ENCODE measurements at places on chromosomes 1 and 21.

GRCh38 chr1:69271587-69272125 lies 296.1 kb upstream of the LRRC7 start:
- no peak for DNase-seq

- no peak for DNase-seq
Observed at GRCh38 chr21:42375966-42376337, 9.6 kb upstream of the TFF1 start.

DNA sequence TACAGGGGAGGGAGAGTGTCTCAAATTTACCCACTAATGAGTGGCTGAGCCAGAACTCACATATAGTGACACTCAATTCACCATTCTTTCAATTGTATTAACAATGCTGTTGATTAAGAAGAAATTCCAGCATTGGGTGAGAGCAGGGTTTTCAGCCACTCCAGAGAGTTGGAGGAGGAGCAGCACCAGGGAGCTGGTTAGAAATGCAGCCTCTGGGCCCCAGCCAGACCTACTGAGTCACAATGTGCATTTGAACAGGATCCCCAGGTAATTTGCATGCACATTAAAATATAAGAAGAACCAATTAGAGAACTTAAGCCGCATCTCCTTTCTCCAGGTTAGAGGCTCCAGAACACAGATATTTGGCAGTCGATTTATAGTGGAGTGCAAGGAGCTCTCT lies 41.8 kb downstream of the TNR start:
- DNase-seq = no peak

GRCh38 chr1:102239247-102239646 lies 242.5 kb upstream of the OLFM3 start:
- DNase-seq = no peak

DNA sequence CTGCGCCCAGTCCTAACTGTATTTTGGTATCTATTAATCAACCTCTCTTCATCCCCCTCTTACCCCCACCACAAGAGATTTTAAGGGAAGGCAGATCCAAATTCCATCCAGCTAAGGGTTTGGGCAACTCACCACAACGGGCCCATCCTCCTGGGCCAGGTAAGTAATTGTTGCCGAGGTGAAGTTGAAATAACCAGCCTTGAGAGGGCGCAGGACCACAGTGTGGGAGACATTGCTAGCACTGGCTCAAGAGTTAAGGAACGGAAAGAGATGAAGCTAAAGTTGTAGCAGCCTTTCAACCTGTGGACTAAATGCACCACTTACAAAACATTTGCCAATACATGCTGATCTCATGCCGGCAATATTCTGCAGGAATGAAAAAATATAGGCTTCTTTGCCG lies 5.9 kb downstream of the SSR2 start:
- no peak for DNase-seq

GRCh38 chr1:17575797-17576518 lies 36.5 kb downstream of the ARHGEF10L start:
- DNase-seq = no peak

DNA sequence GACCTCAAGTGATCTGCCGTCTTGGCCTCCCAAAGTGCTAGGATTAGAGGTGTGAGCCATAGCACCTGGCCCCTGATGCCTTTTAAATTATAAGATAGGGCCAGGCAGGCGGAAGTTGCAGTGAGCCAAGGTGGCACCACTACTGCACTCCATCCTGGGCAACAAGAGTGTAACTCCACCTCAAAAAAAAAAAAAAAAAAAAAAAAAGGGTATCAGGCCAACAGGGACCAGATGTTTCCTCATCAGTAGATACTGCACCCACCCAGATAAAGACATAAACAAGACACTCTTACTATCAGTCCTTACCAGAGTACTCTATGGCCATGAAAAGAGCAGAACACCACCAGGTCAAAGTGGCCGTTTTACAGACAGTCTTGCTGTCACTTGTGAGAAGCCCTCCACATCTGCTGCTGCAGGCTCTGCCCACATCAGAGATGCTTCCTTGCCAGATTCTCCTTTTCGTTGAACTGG lies 3.3 kb downstream of the C21orf58 start:
- no peak for DNase-seq

- no peak for DNase-seq
Observed at GRCh38 chr1:20202166-20202565, 15.8 kb upstream of the PLA2G2C start.

DNA sequence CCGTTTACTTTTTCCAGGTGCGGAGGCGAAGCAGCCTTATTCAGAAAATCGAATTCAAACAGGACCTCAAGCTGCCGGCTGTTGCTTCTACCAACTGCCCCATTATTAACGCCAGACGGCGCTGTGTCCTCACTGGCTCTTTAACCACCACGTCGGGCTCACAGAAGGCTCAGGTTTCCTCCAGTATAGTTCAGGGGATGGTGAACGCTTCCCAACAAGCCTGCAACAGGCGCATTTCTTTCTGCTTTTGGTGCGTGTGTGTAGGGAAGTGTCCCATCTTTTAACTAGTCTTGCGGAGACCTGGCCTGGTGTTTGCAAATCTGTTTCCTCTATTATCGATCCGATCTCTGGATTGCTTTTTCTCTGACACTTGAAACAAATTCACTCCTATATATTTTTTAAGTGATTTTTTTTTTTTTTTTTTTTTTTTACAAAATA lies 791 bp upstream of the STUM start:
- DNase-seq = peak; percentile 80

DNA sequence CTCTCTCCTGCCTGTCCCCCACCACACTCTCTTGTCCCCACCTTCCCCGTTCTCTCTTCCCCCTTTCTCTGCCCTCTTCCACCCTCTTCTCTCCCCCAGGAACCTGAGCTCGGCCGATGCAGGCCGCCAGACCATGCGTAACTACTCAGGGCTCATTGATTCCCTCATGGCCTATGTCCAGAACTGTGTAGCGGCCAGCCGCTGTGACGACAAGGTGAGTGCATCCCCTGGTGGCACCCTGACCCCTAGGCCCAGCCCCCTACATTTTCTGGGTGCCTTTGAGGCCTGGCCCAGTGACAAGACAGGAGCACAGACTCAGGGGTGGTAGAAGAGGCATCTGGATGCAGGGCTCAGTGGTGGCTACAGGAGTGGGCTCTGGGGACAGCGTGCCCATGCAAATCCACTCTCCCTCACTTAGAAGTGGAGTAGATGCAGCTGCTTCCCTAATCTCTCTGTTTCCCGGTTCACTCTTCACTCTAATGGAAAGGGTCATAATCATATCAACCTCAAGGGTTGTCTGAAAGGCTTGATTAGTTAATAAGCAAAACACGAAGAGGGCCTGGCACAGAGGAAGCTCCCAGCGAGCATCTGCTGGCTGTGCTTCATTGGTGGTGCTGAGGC lies 37.0 kb downstream of the PKP1 start:
- DNase-seq = no peak

- DNase-seq = no peak
Observed at GRCh38 chr1:27011058-27011764, 1.4 kb downstream of the TENT5B start.

- no peak for DNase-seq
Observed at GRCh38 chr1:208465786-208466590, 221.8 kb upstream of the PLXNA2 start.

- DNase-seq = no peak
Observed at GRCh38 chr1:44314452-44314851, 40.6 kb downstream of the ERI3 start.

DNA sequence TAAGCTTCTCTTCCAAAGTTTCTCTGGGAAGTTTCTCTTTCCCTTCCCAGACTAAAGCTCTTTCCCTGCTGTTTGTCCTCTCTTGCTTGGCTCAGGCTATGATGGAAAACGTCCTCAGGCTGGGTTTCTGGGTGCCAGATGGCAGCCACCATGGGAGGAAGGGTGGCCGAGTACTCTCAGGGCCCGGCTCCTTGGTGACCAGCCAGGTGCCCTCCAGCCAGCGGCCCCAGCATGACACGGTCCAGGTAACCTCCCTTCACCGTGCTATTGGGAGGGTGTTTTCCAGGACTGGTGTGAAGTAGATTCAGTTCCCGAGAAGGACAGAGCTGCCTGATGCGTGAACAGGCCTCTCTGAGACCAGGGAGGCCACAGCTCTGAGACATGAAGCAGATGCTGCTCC lies 60.3 kb downstream of the KIF26B start:
- DNase-seq = no peak

GRCh38 chr1:206842854-206843253 lies 22.6 kb upstream of the IL20 start:
- DNase-seq = no peak

DNA sequence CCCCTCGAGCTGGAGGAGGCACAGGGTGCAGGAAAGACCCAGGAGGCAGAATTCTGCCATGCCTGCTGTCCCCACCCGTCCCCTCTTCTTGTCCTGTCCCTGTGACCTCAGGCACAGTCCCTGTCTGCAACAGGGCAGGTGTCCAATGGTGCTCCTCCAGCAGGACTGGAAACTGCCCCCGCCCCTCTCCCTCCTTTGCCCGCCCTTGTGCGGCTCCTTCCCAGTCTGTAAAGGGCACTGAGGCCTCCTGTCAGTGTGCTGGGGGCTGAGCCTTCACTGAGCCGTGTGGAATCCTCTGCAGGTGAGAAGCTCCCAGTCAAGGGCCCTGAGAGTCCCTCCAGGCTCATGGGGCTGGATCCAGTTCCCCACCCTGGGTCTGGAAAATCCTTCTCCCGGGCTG lies 28.9 kb downstream of the PRDM16 start:
- no peak for DNase-seq

DNA sequence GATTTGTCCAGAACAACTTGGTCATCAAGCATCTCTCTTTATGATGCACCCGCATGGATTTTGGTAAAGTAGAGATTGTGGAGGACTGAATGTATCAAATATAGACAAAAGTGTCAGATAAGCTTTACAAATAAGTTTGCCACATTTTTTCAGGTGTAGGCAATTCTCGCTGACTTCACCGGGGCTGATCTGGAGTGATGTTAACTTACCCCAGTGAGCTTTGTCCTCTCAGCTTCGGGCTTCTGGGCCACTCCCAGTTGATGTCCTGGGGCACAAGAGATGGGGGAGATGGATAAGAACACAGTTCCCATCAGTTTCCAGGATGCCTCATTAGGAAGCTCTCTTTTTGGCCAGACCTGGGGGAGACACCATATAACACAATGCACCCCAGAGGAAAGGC lies 117.7 kb downstream of the ETS2 start:
- no peak for DNase-seq

GRCh38 chr1:33147997-33148314 lies 33.9 kb downstream of the TRIM62 start:
- DNase-seq = no peak

GRCh38 chr1:225965231-225965630 lies 24.2 kb upstream of the LEFTY2 start:
- DNase-seq = no peak

DNA sequence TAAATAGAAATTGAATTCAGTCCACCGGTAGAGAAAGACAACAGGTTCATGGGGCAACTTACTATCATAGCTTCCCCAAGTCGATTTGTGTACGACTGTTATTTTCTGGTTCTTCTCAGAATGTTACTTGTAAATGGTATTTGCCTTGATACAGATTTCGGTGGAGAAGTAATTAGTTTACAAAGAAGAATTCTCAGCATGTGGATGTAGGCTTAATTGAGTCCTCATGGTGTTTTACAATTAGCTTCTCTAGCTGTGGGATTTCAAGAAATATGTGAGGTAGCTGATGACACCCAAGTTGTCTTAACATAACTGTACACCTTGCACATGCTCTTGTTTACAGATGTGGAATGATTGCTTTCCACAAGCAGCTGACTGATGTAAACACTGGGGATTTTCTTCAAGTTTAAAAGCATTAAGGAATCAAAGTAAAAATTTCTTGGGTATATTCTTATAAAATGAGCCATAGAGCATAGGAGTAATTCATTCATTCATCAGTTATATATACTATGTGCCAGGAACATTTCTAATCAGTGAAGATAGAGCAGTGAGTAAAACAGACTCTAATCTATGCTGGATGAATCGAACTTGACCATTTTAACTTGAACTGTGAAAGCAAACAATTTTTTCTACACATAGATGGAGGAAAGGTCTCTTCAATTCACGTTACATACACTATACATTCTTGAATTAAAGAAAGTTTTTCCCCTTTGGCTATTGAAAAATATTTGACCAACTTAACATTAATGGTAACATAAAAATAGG lies 1.4 kb downstream of the MACO1 start:
- no peak for DNase-seq

DNA sequence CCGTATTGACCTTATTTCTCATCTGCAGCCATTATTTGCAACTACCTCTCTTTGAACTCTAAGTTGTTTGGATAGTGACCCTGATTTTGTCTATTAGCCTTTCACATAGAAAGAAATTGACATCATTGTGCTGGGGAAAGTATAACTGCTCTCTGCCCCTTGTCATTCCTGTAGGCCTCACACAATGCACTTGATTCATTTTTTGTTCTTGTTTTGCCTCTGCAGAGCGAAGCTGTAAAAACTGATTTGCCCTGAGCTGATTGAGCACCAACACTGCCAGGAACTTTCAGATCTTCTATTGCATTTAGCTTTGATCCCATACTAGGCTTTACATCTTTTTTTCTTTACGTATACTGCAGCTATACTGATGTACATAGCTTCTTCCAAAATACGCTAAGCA lies 167.2 kb upstream of the PTBP2 start:
- no peak for DNase-seq

DNA sequence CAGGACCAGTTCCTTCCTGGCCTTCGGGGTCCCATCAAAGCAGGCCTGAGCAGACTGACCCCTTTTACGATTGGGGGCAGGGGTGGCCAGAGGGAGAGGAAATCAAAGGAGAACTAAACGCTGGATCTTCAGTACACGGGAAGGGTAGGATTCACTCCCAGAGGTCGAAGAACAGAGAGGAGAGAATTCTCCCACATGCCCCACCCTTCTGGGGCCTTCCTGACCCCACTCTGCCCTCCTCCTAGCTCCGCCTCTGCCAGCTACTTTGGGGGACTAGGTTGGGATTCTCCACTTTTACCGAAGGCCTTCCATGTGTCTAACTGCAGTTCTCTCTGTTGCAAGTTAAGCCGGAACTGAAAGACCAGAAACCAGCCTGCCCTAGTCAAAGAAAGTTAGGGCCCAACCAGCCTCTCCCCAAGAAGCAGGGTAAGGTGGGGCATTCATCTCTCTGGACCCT lies 654 bp upstream of the ARHGEF2 start:
- no peak for DNase-seq

DNA sequence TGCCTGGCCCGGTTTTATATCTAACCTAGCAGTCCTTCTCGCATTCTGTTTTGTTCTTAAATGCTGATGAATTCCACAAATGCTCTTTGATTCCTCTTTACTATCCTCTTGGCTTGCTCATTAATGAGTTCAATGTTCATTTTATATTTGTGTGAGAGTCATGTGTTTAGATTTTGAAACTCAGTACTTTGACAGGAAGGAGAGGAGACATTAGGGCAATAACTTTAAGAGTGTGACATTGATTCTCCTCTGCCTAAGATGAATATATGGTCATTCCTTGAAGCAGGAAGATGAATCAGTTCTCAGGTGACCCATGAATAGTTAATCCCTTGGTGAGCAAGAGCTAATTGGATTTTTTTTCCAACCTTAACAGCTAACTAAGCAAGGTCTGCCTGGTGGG lies 84.1 kb downstream of the MRPS6 start:
- no peak for DNase-seq

GRCh38 chr21:44903050-44903685 lies 17.5 kb downstream of the ITGB2 start:
- no peak for DNase-seq
